Omental fat pad (tissue), 4 donors: ENCODE measurements at places on chromosomes 2 and 18. TPM values are rescaled to one million over a fixed set of nuclear protein-coding genes. Genes with fewer than 3 reads are reported as not detected.
A peak's percentile ranks its signal among the peaks of the same experiment; 100 is the strongest.

Gene CPS1
- total RNA-seq, result 2.9 TPM

Gene HDLBP
- total RNA-seq, result 356 TPM

Gene SERPINB12
- total RNA-seq, result not detected

Gene HS1BP3
- 30.3 TPM for total RNA-seq

Gene ITGA4
- 25.6 TPM for total RNA-seq

Gene C2orf42
- 11.3 TPM for total RNA-seq

Gene PIK3C3
- 34.3 TPM for total RNA-seq

Gene HRH4
- 0.84 TPM for total RNA-seq

Gene MGAT5
- total RNA-seq, result 33.3 TPM

DNA sequence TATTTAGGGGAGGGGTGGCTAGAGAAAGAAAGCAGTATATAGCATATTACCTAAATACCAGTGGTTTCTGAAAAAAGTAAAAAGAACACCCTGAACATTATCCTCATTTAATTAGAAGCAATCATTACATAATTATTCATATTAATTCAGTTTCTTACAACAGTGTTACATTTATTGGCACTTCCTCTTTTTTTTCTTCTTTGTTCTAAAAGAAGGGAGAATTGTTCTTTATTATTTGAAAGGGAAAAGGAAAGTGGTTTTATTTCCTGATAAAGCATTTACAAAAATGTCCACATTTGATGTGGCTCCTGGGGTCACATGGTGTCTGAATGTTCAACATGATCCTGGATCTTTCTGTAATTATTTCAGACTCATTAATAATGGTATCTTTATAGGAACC lies 254.9 kb upstream of the ZEB2 start:
- DNase-seq, result no peak

DNA sequence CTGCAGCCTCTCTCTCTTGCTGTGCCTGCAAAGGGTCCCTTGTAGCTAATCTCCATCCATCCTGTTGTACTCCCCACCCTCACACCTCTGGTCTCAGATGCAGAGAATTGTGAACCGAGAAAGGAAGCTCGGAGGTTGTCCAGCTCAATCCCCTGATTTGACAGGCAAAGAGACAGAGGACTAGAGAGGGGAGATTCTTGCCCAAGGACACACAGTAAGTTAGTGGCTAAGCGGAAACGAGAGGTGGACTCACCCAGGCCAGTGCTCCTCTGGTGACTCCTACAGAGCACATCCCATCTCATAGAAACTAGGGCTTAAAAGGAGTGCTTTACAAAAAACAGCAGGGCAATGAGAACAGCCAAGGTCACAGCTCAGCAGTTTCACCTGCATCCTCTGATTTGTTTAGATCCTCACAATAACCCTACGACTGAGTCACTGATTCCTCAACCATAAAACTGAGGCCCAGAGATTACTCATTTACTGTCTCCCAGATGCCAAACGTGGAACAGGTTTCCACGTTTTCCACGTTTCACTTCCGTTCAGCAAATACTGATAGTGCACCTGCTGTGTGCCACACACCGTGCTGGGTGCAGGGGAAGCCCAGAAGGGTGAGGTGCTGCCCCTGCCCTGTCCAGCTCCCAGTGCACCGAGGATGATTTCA lies 22.1 kb downstream of the EHD3 start:
- DNase-seq, result no peak

GRCh38 chr2:9053534-9053931 lies 50.0 kb upstream of the MBOAT2 start:
- DNase-seq, result no peak

GRCh38 chr2:38131676-38132075 lies 55.7 kb upstream of the CYP1B1 start:
- DNase-seq, result no peak

DNA sequence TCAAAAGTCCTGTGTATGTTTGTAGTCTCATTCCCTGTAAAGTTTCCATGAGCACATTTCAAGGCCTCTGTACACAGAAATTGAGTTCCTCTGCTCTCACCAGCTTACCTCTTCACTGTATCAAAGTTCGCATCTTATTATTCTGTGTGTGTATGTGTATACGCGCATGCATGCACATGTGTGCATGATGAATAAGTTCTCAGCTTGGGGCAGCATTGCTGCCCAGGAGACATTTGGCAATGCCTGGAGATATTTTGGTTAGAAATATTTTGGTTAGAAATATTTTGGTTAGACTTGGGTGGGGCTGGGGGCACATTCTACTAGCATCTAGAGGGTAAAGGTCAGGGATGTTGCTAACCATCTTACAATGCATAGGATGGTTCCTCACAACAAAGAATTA lies 23.4 kb downstream of the TCF7L1 start:
- DNase-seq, result no peak

GRCh38 chr18:37006742-37007141 lies 177.8 kb downstream of the KIAA1328 start:
- no peak for DNase-seq

GRCh38 chr2:143356736-143357446 lies 227.7 kb downstream of the ARHGAP15 start:
- DNase-seq, result no peak

- DNase-seq, result no peak
Observed at GRCh38 chr2:44777036-44777435, 164.5 kb upstream of the SIX3 start.

DNA sequence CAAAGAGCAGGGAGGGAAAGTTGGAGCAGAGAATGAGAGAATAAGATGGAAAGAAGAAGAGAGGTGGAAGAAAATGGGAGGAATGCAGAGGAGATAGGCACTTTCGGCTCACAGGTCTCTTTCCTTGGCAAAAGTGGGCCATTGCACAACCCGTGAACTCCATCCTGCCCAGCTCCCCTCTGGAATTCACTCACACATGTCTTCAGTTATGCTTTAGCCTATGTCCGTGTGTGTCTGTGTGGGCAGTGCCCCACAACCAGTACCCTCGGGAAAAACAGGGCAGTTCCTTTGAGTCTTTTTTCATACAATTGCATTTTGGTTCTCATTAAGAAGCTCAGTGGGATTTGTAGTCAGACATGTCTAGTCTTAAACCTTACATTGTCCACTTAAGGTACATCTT lies 34.5 kb downstream of the DTNA start:
- DNase-seq, result no peak

DNA sequence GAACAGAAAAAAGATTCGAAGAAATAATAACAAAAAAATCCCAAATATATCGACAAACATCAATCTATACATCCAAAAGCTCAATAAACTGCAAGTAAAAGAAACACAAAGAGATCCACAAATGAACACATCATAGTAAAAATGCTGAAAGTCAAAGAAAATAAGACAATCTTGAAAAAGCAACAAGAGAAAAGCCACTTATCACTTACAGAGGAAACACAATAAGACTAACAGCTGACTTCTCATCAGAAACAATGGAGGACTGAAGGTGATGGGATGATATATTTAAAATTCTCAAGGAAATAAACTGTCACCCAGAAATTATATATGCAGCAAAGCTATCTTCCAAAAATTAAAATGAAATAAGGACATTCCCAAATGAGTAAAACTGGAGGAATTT lies 140.3 kb downstream of the NDUFA10 start:
- DNase-seq, result no peak

GRCh38 chr2:112118148-112118547 lies 20.0 kb upstream of the FBLN7 start:
- DNase-seq, result no peak

- no peak for DNase-seq
Observed at GRCh38 chr2:25368660-25369059, 26.9 kb upstream of the DNMT3A start.

- DNase-seq, result no peak
Observed at GRCh38 chr2:200770847-200771246, 40.9 kb upstream of the BZW1 start.

- DNase-seq, result no peak
Observed at GRCh38 chr2:2573658-2574293, 242.7 kb upstream of the MYT1L start.

- no peak for DNase-seq
Observed at GRCh38 chr2:214481204-214481603, 70.3 kb downstream of the VWC2L start.

DNA sequence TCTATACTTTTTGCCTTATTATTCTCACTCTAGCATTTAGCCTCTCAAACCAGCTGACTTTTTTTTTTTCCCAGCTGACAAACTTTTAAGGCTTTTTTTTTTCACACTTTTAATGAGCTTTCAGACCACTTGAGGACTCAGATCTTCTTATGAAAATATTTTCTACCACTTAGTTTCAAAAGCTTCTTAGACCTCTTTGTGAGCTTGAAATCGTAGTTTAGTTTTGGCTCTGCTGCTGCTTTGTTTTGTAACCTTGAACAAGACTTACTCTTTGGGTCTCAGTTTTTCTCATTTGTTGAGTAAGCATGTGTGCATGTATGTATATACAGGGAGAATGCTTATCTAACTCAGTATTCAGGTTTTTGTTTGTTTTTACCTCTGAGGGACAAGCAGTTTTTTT lies 3.5 kb downstream of the NBEAL1 start:
- DNase-seq, result no peak

- DNase-seq, result no peak
Observed at GRCh38 chr2:198968545-198968944, 489.2 kb downstream of the SATB2 start.

DNA sequence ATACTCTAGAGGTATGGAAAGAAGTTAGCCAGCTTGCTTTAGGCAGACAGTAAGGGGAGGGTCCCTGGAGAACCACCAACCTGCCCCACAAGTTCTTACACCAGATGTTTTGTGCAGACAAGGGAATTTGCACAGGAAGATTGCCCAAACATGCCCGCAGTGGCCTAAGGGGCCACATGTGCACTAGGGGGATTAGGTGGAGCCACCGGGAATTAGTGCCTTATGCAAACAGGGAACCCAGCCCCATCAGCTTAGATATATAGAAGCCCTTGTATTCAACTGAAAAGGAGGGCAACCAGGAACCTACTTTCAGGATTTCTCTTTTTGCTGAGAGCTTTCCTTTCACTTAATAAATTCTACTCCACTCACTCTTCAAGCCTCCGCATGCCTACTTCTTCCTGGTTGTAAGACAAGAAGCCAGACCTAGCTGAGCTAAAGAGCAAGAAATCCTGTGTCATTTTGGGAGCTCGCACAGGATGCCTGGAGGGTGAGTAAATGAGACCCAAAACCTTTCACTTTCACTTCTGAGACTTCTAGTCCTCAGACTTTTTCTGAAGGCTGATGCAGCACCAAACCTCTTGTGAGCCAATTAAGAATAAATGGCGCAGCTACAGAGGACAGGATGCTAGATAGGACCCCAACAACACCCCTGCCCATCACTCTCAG lies 146.3 kb downstream of the GCA start:
- no peak for DNase-seq

DNA sequence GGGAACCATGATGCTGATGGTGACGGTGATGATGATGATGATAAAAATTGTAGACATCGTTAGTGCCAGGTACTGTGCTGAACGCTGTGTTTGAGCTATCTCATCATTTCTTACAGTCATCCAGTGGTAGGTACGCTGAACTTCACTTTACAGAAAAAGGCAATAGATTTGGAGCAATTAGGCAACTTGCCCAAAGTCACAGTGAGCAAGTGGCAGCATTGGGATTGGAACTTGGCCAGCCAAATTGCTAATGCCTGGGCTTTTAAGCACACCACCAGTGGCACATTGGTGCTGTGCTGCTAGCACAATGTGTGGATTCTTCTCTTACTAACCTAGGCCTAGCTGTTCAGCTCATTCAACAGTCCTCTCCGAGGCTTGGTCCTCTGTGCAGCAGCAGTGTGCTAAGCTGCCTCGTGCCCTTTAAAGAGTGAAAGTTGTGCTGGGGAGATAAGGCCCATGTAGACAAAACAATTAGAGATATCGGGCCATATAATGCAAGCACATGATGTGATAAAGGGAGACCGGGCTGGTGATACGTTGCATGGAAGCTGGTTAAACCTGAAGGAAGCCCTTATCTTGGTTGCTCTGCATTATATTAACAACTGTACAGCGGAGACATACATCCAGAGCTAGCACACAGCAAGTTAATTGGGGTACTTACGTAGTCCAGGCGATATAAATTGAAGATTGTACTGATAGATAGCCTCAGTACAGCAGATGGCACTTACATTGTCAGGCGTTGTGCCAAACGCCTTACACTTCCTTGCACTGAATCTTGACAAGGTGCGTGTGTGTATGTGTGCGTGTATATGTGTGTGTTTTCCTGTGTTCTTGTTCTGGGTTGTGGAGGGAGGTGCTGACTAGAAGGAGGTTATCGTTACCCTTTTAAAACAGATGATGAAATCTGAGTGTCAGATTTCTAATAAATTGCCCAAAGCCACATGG lies 28.4 kb downstream of the HK2 start:
- no peak for DNase-seq

DNA sequence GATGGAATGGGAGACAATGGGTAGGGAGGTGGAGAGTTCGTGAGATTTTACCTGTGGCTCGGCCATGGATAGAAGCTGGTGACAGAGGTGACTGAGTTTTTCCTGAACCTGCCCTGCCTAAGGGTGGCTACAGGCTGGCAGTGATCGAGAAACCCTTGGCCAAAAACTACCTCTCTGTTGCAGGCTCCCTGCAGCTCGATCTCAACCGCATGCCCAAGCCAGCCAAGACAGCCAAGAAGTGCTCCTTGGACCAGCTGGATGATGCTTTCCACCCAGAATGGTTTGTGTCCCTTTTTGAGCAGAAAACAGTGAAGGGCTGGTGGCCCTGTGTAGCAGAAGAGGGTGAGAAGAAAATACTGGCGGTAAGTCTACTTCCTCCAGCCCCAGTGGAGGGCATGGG lies 225.5 kb downstream of the DYSF start:
- no peak for DNase-seq

DNA sequence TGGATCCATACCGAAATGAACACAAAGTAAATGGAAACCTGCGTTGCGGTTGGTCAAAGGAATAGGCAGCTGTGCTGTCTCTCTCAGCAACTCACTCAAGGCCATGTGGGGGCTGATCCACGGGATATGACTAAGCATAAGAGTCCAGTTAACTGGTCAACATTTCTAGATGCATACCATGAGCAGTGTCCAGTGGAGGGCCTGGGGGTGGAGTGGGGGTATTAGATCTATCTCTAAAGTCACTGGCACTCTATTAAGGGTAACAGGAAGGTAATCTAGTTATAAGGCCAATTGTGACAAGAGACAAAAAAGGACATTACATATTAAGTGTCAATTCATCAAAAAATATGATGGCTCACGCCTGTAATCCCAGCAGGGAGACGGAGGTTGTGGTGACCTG lies 136.8 kb downstream of the TTC32 start:
- no peak for DNase-seq

DNA sequence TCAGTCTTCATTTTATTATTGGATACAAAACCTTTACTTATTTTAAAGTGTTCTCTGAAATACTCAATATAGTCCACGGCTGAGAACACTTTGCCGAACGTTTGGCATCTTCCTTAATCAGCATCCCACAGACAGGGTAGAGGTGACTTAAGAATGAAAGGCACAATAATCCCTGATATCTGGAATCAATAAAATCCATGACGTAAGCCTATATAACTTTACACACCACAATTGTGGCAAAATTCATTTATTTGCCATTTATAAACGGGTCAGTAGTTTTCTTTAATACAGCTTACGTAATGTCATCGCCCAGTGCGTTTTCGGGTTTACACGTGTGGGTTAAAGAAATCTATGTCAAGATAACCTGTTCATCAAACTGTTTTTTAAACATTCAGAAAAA lies 1.3 kb downstream of the MGAT4A start:
- DNase-seq, result no peak

GRCh38 chr2:101120124-101120996 lies 30.8 kb downstream of the TBC1D8 start:
- peak; percentile 45 for DNase-seq
